ENCODE measurements at places on chromosomes 3 and 15.

GRCh38 chr3:101847328-101847727, 2.0 kb upstream of the NFKBIZ start:
- no peak for DNase-seq

DNA sequence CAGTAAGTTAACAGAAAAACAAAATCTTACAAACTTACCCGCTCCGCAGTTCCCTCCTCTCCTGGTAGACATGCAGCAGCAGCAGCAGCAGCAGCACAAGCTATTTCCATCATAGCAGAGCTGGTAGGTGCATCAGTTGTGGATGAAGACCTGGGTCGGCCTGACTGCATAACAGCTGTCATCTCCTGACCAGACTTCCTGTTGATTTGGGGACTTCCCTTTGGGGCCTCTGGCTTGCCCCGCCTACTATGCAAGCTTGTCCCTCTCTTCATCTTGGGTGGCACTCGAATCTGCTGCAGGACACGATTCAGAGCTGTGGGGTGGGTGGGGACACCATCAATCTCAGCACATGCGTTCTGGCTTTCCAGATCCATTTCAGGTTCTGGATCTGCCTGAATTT, 65.7 kb downstream of the TMCC1 start:
- peak; percentile 40 for DNase-seq

DNA sequence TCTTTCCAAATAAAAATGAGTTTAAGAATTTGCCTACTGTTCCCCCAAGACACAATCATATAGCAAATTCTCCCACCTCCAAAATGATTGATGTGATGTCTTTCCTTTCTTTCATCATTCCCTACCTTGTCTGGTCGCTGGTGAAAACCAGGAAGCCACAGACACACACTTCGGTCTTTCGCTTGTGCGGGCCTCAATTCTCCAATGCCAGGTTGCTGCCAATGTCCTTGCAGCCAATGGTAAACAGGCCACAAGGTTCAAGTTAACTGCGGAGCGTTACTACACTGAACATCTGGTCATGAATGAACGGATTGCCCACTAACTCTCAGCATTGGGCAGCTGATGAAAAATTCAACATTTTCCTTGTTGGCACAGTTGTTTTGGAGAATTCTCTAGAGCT, 192.2 kb downstream of the FOXP1 start:
- DNase-seq: no peak

GRCh38 chr3:31945738-31946052, 35.4 kb downstream of the OSBPL10 start:
- DNase-seq: no peak

DNA sequence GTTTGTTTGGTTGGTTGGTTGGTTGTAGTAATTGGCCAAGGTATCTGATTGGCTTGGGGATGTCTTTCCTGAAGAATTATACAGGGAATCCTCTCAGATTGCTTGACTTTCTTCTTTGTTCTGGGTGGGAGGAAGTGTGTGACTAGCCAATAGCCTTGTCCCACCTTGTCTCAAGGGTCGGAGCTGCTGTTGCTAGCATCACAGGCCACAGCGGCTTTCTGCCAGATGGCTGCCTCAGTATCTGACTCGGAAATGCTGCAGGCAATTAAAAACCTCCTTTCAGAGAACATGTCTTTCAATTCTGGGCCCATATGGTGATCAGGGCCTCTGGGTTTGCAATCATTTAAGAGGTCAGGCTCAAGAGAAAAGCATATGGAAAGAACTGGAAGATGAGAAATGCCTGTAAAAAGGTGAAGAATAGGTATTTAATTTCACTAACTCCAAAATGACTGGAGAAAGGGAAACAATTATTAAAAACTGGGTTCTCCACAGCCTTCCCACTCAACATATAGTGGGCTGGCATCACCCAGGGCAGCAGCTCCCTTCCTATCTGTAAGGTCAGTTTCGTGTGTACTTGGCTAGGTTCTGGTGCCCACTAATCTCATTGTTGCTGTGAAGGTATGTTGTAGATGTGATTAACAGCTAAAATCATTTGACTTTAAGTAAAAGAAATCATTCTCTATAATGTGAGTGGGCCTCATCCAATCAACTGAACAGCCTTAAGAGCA, 32.4 kb downstream of the TGFBR2 start:
- no peak for DNase-seq

GRCh38 chr15:73956743-73957135, 30.5 kb downstream of the LOXL1 start:
- no peak for DNase-seq

Data from naive thymus-derived CD8-positive, alpha-beta T cell (primary cell).